CD4-positive, alpha-beta T cell treated with Interleukin-2 at 100 ng/mL for 4 hours (primary cell): ENCODE measurements at places on chromosomes 13 and 19.

DNA sequence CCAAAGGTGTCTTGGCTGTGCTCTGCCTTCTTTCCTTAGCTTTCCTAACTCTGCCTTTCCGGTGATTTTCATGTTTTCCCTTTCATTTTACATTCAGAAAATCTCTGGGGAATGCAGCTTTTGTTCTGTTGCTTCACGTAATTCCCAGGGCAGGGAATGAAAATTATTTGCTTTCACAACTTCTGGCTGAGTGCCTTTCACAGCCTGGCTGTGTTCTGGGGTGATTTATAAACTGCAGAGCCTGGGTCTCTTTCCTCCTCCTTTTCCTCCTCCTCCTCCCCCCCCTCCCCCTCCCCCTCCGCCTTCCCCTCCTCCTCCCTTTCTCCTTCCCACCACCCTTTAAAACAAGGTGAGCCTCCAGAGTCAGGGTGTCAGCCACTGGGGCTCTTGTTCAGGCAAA is 84.3 kb downstream of the RNASEH2B start:
- no peak for DNase-seq

DNA sequence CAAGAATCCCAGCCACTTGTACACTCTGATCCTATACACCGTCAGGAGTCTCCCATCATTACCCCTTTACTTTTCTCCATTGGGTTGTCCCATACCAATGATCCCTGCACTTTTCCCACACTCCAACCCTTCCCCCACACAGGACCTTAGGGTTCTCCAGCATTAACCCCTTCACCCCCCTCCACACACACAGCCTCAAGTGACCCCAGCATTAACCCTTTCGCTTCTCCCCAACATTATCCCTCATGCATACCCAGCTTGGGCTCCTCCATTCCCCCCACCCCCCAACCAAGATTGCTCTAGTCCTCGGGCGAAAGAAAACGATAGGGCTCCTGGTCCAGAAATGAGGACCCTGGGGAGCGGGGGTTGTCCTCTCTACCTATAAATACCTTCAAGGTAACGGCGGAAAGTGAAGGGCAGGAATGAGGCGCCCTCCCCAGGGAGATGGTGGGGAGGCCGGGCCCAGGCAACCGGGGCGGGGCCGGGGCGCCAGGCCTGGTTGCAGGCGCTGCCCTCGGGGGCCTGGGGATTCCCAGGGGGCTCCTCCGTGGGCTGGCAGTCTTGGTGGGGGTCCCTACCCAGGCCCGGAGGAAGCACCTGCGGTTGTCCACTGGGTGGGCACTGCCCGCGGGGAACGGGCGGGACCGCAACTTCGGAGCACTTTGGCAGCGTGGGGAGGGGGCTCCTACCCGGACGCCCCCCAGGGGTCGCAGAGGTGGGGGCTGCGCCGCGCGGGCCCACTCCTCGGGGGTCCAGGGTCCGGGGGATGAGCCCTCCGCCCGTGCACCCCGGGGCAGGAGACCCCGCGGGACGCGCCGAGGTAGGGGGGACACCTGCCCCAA is 757 bp downstream of the WIZ start:
- DNase-seq: no peak

DNA sequence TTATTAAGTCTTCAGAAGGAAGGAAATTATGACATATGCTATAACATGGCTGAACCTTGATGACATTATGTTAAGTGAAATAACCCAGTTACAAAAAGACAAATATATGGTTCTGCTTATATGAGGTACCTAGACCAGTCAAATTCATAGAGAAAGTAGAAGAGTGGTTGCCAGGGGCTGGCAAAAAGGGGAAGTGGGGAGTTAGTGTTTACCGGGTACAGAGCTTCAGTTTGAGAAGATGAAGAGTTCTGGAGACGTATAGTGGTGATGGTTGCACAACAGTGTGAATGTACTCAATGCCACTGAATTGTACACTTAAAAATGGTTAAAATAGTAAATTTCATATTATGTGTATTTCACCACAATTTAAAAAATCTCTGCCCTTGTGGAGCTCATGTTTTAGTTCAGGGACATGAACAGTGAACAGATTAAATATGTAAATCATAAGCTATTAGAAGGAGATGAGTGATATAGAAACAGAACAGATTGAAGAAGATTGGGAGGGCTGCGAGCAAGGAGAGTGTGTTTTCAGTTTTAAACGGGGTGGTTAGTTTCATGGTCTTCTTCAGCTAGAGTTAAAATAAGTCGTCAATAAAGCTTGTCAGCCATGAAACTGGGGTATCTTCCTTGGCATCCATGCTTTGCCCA is 355.2 kb downstream of the KCNRG start:
- no peak for DNase-seq

- no peak for DNase-seq
These were observed 8.4 kb downstream of the PPP6R1 start for GRCh38 chr19:55250262-55251036.

- DNase-seq: no peak
These were observed 3.7 kb downstream of the SLC25A23 start for GRCh38 chr19:6455924-6456323.

GRCh38 chr19:44212866-44213346 is 574 bp downstream of the ZNF227 start:
- DNase-seq: no peak

DNA sequence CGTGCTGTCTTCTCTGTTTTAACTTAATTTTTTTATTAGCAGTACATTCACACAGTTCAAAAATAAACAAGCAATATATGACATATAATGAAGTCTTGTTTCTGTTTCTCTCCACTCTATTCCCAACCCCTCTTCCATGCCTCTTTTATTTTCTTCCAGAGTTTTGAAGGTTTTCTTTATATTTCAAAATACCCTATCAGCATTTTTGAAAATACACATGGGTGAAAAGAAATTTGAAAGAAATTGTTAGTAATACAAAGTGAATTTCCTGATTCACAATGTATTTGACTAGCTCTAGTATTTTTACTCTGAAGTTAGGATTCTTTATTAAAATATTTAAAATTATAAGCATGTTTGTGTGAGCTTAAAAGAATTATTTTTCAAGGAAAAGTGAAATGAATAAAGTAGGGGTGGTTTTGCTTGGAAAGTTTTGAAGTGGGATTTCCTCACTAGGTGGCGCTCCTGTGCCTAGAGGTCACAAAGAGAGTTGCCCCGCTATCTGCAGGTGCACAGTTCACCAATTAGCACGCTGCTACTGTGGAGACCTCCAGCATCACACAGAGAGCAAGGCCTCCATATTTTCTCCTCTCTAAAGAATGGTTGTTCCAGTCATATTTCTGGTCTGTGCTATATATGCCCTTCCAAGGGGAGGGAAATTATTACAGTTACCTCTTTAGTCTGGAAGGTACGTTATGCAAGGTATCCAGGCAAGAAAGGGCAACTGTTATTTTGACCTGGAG is 37.6 kb downstream of the SOX21 start:
- peak; percentile 48 for DNase-seq

DNA sequence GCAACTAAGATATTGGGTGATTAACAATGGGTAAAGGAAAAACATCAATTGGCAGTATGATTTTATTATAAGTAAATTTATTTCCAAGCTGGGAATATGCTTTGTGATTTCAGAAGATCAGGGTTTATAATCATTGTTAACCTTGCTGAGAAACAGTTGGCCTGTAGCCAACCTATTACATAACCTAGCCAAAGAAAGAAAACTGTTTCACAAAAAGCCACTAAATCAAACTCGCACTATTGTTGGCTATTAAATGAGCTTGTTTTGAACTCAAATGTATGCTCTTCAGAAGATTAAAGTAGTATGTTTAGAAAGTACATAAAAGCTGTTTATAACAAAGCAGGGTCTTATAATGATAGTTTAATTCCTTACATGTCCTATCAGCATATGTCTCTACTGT is 151.7 kb downstream of the LHFPL6 start:
- no peak for DNase-seq

- DNase-seq: no peak
These were observed 62.9 kb downstream of the DCT start for GRCh38 chr13:94416454-94417080.
